ENCODE measurements at places on chromosomes 2 and 18.
A peak's percentile ranks its signal among the peaks of the same experiment; 100 is the strongest.

DNA sequence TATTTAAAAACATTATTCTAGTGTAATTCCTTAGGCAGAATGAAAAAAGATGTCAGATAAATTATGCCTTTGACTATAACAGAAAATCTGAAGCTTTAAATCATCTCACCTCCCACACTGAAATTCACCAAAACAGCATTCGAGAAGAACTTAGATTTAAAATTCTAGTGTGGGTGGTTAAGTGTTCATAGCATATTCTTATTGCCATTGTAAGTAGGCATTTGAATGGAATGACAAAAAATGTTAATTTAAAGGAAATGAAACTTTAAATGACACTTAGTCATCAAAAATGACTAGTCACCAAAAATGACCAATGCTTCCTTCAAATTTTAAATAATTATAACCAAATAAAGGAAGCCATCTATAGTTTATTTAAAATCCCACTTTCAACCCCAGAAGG is 7.0 kb upstream of the ZNF407 start:
- no peak for DNase-seq

DNA sequence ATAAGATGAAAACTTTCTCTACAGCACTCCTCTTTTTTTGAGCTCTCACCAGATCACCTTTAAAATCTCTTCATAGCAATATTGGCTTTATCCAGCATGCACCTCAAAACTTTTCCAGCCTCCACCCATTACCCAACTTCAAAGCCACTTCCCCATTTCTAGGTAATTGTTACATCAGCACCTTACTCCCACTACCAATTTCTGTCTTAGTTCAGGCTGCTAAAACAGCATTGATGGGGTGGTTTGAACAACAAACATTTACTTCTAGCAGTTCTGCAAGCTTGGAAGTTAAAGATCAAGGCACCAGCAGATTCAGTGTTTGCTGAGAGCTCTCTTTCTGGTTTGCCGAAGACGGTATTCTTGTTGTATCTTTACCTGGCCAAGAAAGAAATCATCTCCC is 114.0 kb upstream of the SLC39A10 start:
- DNase-seq: no peak

DNA sequence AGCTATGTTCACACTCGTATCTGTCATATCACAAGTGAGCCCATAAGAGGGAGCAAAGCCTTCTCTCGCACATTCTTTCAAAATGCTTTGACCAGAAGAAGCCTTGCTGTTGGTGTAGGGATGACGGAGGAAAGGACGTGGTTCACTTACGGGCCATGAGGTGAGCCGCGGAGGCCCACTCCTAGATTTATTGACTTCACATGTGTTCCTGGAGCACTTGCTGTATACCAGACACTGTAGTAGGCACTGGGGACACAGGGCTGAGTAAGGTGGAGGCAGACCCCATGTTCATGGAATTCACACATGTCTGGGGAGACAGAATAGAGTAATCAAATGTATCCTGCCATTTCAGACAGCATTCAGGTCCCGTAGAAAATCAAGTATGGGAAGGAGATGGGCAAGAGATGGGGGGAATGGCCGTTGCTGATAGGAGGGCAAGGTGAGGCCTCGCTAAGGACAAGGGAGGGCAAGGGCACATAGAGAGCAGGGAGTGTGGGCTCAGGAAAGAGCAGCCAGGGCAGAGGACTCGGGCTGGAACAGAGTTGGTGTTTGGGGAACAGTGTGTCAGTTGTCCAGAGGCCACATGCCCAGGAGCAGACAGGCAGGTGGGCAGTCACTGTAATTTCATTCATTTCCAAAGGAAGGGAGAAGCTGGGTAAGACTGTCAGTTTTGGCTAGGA is 182.2 kb downstream of the LDLRAD4 start:
- no peak for DNase-seq

DNA sequence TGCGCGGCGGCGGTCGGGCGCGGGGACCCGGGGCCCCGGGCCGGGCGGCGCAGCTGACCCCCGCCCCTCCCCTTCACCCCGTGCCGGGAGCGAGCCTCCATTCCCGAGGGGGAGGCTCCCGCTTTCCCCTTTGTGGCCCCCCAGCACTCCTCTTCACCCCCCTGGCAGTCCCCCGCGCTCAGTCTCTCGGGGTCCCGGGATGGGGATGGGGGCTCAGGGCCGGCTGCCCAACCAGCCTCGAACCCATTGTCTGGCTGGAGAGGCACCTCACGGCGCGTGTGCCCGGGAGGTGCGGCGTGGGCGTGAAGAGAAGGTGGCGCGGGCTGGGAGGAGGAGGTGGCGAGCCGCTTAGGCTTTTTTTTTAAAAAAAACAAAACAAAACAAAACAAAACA is 748 bp downstream of the FMNL2 start:
- no peak for DNase-seq

- DNase-seq: no peak
These were observed 1355.4 kb upstream of the ACVR2A start for GRCh38 chr2:146489386-146489785.

- DNase-seq: no peak
These were observed 34.7 kb upstream of the REEP1 start for GRCh38 chr2:86372133-86372532.

DNA sequence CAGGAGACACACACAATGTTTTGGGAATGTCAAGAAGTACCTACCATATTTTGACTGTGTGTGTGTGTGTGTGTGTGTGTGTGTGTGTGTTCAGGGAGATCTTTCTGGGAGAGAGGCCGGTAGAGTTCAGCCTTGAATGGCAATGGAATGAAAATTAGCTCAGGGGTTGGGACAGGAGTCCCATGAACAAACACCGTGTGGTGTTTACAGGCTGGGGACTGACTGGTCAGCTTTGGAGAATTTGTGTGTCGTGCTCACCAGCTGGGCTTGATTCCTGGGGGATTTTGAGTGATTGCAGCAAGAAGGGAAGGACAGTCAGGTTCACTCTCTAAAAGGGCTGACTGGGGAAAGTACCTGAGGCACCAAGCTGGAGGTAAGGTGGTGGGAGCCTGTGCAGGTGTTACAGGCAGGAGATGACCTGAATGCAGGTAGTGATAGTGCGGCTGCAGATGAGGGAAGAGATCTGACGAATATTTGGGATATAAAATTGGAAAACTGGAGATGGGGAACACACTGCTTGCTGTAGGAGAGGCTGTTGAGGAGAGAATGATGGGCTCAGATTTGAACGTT is 2.5 kb upstream of the ADNP2 start:
- no peak for DNase-seq

DNA sequence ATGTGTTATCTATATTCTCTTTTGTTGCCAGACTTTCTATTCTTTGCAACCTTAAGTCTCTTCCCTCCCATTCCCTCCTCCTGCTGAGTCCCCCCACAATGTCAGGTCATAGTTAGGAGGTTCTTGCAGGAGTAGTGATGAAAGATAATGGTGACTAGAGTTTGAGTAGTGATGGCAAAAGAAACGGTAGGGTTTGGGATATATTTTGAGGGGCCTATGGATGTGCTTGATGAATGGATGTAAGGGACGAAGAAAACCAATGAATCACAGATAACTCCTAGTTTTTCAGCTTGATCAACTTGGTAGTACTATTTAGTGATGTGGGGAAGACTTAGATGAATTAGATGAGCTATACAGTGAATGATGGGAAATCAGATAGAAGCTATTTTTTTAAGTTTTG is 21.0 kb downstream of the EML4 start:
- DNase-seq: no peak

DNA sequence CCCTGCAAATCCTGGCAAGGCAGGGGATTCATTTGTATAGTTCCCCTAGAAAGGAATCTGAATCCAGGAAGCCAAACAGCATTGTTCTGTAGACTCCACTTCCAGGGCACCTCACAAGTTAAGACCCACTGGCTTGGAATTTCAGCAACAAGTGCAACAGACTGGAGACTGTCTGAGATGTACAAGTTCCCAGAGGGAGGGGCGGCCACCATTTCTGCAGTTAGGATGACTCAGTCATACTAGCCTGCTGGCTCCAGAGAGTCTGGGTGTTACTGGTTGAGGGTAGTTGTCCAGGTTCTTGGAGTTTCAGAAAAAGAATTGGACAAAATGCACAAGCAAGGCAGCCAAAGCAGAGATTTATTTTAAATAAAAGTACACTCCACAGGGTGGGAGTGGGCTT is 384.2 kb downstream of the DSC3 start:
- DNase-seq: no peak

DNA sequence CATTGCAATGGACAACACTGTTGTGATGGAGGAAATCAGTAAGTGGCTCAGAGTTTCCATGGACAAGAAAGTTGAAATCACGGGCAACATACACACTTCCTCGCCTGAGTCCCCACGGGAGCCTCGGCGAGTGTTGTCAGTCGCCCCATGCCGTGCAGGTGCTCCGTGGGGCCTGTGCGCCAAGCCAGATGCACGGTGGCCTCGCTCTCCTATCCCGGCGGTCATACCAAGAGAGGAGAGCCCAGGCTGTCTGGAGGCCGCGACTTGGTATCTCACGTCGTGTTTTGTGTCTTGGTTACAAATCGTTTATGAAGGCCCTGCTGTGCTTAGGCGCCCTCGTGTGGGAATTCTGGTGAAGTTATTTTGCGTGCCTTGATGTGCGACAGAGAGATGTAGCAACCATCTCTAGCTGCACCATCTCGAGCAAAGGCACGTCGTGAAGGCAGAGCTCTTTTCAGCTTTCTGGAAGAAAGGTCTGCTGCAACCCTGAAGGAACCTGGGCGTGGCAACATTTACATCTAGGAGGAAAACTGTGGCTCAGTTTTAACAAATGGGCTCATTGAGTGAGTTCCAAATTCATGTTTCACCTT is 21.8 kb downstream of the ATG4B start:
- DNase-seq: no peak

DNA sequence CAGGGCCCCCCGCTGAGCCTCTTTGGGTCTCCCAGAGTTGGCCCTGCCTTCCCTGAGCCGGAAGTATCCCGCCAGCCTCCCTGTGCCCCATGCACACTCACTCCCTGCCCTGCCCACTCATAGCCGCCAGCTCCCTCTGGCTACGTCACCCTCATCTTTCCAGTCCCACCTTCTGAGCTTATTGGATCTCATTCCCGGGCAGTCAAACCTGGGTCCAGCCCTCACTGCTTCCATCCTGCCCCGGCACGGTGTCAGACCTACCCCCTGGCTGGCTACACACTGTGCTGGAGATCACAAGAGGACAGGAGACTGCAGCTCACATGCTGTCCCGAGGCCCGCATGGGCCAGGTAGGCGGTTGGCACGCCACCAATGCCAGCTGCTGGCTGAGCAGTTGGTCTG is 147.2 kb downstream of the ASB1 start:
- DNase-seq: no peak

GRCh38 chr2:100845141-100845991 is 25.4 kb downstream of the NPAS2 start:
- no peak for DNase-seq

GRCh38 chr2:101690547-101691152 is 6.9 kb upstream of the MAP4K4 start:
- no peak for DNase-seq

DNA sequence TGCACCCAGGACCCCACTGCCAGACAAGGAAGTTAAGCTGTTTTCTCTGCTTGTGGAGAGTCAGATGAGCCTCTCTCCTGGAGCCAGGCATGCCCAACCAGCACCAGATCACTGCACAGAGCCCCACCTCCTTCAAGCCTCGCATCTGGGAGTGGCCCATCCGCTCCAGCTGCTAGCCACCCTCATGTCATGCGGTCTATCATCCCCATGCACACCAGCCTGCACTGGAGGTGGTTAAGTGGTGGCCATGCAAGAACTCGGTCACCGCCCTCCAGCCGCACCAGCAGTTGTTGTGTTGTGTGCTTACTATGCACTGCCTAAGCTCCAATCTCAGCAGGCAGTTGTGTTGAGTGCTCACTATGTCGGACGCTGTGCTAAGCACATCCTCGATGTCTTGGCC is 177.9 kb upstream of the SLC14A2 start:
- no peak for DNase-seq

DNA sequence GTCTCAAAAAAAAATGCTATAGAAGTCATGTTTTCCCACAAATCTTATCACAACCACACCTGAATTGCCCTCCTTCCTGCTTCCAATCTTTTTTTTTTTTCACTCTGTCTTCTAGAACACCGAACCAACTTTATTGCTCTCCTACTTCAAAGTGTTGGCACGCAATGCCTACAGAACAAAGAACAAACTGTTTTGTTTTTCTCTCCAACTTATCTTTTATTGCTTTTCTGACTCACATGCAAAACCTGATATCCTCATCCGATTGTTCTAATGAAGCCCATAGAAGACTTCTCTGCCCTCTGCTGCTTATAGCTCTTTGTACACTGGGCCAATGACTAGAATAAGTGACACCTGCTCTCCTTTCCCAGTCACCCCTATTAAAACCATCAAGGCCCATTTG is 602.8 kb downstream of the EPHA4 start:
- DNase-seq: no peak

GRCh38 chr2:64988420-64989125 is 626 bp upstream of the SLC1A4 start:
- peak; percentile 39 for DNase-seq

DNA sequence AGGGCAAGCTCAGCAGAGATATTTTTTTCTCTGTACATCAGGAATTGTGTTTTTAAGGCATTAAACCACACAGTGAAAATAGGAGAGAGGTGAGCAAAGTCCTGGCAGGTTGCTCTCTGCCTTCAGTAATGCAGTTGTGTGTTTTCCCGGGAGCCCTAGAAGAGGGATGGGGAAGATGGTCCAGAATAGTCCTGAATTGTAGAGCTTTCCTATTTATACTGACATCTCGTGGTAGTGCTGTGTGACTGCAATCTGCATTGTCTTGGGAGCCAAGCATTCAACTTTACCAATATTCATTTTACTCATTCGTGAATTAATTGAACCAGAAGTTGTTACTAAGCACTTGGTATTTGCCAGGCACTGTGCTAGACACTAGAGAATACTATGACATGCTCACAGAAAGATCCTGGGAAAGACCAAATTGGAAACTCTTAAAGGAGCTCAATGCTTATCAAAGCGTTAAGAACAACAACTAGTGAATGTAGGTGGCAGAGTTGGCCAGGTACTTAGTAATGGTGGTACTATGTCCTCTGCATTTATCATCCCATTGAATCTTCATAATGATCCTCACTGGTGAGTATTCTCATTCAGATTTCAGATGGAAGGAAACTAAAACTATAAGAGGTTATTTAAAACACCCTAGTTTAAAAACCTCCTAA is 214.6 kb downstream of the TRIB2 start:
- DNase-seq: no peak

DNA sequence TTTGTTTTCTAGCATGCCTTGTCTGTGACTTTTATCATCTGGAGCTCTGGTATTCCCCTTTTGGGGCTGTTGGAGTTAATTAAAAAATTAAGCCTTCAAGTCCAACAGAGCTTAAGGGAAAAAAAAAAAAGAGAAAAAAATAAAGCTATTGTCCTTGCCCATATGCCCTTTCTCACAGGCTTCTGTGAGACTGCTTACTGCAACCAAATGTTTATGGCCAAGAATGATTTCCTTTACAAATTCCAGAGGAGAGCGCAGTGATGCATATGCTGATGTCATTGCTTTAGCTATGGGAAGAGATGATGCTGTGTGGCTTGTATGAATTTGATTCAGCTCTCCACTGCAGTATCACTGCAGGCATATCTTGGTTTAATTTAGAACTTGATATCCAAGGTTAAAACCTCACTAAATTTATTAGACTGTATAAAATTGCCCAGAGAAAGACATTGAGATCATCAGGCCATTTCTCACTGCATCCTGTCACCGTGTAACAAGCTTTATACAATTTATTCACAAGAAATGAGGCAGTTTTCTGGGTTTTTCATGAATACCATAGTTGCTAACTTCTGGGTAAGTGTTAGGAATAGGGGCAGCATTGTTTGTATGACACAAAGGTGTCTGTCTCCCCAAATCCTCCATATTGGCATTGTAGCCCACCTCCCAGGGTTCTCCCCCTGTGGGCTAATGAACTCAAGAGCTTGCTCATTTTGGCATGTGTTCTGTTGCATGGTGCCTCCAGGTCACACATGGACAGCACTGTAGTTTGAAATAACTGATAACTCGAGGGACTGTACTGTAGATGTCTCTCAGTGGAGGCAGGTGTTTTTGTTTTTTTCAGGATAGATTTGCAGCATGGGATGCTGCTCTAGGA is 85.0 kb downstream of the TANC1 start:
- no peak for DNase-seq
